EH (cell line): ENCODE measurements at places on chromosomes 2 and 18.
A peak's percentile ranks its signal among the peaks of the same experiment; 100 is the strongest.

DNA sequence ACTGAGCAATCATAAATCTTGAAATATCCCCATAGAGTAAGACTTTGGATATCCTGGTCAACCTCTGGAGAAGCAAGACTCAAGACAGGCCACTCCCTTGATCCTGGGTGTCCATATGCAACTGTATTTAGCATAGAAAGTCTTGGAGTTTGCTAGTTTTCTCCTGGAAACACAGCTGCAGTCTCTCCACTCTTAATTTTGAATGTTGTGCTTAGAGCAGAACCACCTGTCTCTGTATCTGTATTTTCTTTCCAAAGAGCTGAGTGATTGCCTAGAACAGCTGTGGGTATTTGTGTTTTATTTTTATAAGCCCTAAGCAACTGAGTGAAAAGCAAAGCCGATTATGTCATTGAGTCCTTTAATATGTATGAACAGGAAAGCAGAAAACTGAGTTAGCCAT is 64.1 kb upstream of the ADAM23 start:
- no peak for DNase-seq

DNA sequence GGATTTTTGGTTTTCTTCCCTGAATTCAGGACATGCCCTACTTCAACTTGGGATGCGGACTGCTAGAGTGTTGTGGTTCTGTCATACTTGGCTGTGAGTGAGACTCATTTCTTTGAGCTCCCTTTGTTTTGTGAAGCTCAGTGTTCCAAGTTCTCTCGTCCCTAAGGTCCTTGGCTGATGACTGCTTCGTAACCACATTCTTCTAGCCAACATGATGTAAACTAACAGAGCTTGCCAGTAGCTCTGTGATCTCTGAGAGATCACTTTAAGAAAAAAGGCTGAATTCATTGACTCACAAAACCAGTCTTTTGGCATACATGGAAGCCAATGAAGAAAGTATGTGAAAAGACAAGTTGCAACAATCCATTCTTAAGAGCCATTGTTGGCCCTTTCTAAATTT is 96.9 kb upstream of the MSTN start:
- DNase-seq: peak; percentile 30

GRCh38 chr2:175004980-175005732 is at the start of gene CHN1:
TSS of gene CHN1 (minus strand) at chr2:175005381. CDS start at chr2:175004912, 469 bp downstream.
- DNase-seq: peak; percentile 83

DNA sequence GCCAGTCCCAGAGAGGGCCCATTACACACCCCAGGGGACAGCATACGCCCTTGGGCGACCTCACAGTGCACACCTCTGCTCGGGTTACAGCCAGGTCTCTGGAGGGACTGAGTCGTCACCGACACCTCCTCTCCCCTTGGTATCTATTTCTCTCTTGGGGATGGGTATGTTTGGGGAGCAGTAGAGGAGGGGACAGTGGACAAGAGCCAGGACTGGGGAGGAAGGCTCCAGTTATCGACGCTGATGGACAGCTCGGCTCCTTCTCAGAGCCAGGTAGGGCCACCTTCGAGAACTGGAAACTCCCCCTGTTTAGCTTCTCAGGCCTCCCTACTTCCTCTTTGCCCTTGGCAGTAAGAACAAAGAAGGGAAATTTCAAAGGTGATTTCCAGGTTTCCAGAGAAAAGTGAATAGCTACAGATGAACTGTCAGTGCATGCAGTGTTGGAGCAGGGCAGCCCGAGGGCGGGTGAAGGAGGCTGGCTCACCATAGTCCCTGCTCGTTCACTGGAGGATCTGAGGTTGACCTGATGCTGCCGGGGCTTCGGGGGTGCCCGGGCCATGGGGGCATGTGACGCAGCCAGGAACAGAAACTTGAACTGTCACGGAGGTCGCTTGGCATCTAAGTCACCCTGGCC is 4.4 kb upstream of the SEMA4C start:
- DNase-seq: no peak

- no peak for DNase-seq
Measured at GRCh38 chr2:217742841-217743240, 260.0 kb downstream of the TNS1 start.

GRCh38 chr2:26769089-26769761 is 5.1 kb downstream of the SLC35F6 start:
- DNase-seq: peak; percentile 73

DNA sequence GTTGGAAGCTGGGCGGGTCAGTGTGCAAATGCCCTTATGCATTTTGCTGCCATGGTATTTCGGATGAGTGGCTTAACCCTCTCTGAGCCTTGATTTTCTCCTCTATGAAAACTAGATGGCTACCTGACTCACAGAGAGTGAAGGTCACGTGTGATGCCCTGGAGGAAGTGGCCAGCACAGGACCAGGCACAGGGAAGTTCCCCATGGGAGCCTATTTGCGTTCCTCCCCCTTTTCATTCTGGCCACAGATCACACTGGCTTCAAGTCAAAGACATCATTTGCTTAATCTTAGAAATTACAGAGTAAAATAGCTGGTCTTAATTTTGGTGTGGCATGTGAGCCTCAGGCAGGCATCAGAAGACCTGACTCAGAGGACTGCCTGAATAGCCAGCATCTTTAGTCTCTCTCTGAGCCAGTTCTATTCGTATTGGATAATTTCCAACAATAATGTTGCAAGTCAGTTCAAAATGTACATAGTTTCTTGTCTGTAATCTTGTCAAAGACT is 57.6 kb upstream of the CD302 start:
- DNase-seq: peak; percentile 25

- DNase-seq: peak; percentile 89
Measured at GRCh38 chr18:24868760-24869237, 408.4 kb downstream of the HRH4 start.

DNA sequence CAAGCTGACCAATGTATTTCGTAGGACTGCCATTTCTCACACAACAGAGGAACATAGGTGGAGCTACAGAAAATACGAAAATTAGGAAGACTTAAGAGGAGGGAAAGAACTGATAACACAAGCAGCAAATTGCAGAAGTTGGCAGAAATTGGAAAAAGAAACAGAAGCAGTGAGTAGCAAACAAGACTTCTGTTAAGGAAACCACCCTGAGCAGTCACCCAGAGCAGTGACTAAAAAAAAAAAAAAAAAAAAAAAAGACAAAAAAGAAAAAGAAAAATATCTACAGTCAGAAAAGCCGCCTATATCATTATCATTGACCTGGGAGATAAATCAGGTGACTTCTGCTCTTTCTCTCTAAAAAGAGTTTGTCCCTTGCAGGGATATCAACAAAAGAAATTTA is 21.4 kb downstream of the STK17B start:
- DNase-seq: no peak

DNA sequence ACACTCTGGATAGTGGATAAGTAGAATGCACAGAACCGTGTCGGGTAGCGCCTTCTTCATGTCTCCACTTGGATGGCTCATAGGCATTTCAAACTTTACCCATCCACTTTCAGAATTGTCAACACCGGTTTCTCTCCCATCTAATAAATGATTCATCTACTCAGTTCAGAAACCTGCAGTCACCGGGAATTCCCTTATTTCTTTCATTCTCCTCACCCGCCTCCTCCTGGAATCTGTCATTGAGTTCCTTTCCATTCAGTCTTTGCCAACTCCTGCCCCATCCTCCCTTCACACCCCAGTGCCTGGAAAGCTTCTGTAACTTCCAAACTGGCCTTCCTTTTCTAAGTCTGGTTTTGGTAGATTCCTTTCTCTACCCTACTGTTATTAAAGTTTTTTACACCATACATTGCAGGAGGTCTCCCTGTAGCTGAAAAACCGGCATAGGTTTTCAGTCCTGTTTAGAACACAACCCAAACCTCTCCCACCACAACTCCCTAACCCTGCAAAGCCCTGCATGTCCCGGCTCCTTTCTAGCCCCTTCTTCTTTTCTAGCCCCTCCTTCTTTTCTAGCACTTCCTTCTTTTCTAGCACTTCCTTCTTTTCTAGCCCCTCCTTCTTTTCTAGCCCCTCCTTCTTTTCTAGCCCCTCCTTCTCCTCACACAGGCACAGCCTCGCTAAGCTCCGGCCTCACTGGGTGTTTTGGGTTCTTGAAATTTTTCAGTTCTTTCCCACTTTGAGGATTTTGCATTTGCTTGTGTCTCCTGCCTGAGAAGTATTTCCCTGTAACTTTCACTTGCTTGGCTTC is 133.9 kb upstream of the KLHL14 start:
- DNase-seq: no peak

- peak; percentile 37 for DNase-seq
Measured at GRCh38 chr2:230541934-230542380, 126.0 kb downstream of the SP100 start.

DNA sequence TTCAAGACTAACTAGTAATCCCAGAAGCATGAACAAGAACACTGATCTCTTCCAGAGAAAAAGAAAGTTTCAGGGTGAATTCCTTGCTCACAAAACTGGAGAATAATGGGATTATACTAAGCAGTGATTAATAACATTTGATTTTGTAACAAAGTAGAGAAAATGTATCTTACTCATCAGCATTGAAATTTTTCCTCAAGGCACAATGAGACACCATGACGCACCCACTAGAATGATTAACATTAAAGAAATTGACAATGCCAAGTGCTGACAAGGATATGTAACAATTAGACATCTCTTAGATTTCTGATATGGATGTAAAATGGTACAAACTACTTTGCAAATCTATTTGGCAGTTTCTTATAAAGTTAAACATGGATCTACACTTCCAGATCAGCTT is 101.1 kb upstream of the EPHA4 start:
- peak; percentile 40 for DNase-seq

GRCh38 chr2:121030523-121030922 is 254.5 kb downstream of the TFCP2L1 start:
- no peak for DNase-seq

- DNase-seq: peak; percentile 59
Measured at GRCh38 chr2:229980431-229981184, 58.3 kb downstream of the FBXO36 start.

- no peak for DNase-seq
Measured at GRCh38 chr2:207630491-207630890, 5.3 kb upstream of the METTL21A start.

DNA sequence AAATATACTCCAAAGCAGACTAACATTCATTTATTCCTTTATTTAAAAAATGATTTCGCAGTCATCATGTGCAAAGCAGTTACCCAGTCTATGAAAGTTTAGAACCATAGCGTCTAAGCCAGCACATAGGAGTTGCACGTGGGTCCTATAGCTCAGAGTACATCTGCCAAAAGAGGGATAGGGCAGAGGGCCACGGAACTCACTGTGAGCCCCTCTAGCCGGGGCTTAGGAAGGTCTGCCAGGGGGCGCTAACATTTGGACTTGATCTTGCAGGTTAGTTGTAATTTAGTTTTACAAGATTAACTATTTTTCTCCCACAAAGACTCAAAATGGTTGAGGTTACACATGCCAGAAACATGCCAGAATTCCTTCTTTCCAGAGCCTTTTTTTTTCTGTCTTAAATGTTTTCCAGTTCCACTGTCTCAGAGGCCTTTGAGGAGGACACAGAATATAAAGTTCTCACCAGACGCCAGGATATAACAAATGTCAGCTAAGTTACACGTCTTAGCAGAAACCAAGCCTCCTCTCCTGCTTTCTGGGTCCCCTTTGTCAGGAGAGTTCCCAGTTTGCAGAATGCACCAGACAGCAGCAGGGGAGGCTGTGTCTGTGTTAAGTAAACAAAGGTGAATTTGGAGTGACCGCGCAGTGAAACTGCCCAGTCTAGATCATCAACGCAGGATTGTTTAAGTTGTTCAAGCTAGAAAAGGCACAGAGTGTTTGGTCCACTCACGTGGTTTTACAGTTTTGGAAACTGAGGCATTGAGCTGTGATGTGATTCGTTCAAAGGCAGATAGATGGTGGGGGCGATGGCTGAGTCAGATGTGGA is 292.0 kb downstream of the PRKCE start:
- peak; percentile 49 for DNase-seq

- DNase-seq: no peak
Measured at GRCh38 chr2:13414897-13415296, 698.2 kb downstream of the TRIB2 start.

DNA sequence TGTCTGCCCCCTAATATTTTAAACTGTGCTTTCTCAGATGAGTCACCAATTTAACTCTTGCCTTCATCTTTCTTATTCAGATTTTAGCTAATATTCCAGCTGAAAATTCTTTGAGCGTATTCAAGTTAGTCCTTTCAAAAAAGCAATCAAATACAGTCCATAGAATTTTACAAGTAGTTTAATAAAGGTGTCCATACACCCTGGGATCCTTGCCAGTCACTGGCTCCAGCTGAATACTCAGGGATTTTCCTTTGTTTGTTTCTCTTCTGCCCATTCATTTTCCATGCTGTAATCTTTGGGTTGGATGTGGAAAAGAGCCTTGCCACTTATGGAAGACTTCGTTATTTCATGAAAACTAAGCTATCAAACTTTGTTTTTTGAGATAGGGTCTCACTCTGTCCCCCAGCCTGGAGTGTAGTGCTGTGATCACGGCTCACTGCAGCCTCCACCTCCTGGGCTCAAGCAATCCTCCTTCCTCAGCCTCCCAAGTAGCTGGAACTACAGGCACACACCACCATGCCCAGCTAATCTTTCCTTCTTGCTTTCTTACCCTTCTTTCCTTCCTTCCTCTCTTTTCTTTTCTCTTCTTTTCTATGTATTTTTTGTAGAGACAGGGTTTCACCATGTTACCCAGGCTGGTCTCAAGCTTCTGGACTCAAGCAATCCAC is 34.0 kb downstream of the VSNL1 start:
- DNase-seq: no peak

GRCh38 chr2:233707940-233708644 is 4.6 kb upstream of the UGT1A5 start:
- peak; percentile 57 for DNase-seq

DNA sequence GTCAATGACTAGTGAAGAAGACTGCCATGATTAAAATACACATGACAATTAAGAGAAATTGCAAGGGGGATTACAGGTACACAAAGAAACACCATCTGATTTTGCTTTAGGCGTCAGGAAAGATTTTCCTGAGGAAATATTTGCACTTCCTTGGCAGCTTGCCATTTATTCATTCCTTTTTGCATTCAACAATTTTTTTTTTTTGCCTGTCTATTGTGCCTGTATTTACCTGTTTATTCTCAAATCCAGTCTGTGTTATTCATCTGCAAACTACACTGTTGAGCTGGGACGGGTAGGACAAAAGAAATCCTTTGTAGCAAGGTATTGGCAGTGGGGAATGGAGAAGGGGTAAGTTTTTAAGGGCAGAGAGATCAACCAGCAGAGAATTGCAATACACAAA is 31.8 kb downstream of the SMAD2 start:
- no peak for DNase-seq

GRCh38 chr18:22667616-22668422 is 250.1 kb upstream of the CTAGE1 start:
- DNase-seq: peak; percentile 96

DNA sequence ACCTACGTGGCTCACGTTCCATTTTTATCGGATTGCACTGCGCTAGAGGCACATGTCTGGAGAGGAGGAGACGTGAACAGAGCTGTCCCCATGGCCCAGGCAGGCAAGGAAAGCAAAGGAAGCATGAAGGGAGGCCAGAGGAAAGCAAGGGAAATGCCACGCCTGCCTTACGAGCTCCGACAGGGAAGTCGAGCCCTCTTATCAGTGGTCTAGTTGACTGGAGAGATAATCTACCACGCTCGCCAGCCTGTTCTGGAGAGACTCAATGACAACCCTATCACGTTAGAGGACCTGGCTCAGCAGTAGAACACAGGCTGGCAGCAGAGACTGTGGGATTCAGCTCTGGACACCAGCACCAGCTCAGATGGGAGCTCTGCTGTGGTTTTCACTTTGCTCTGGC is 202.6 kb upstream of the ID2 start:
- DNase-seq: no peak

- peak; percentile 89 for DNase-seq
Measured at GRCh38 chr2:69933839-69934613, 19.1 kb downstream of the MXD1 start.

- DNase-seq: peak; percentile 94
Measured at GRCh38 chr2:172102391-172103359, at the start of gene DLX2. TSS of gene DLX2 (minus strand) at chr2:172102900. CDS start at chr2:172102538, 362 bp downstream.

GRCh38 chr2:46814160-46814961 is 101.2 kb downstream of the MCFD2 start:
- peak; percentile 95 for DNase-seq
